CD4-positive, alpha-beta T cell treated with Interleukin-6 for 4 hours (primary cell): ENCODE measurements at places on chromosomes 2 and 18.

GRCh38 chr18:24176727-24177416, 38.0 kb downstream of the CABYR start:
- DNase-seq: peak; percentile 38

DNA sequence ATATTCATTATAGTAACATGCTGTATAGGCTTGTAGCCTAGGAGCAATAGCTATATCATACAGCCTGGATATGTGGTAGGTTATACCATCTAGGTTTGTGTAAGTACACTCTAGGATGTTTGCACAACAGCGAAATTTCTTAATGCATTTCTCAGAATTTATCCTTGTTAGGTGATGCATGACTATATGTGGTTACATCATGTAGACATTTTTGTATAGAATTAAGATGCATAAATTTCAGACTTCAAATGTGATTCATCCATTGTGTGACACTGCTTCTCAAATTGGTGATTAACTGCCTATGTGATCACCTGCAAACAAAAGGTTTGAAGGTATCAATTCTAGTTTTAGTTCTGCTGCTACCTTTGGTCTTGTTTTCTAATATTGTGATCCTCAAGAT, 1787.0 kb upstream of the PIK3C3 start:
- no peak for DNase-seq

DNA sequence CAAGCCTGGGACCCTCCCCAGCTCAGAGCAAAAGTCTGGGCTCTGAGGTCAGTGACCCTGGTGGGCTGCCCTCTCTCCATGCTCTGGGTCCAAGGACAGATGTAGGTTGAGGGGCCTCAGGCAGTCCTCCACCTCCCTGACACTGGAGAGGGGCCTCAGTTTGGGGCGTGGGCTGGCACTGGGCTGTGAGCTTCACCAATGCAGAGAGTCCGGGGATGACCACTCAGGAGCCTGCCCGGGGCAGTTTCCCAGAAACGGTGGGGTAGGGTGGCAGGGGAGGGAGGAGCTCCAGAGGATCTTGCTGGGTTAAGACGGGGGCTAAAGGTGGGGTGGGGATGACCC, 40.5 kb upstream of the SMAD7 start:
- no peak for DNase-seq

- DNase-seq: no peak
Observed at GRCh38 chr2:109367683-109368082, 238.7 kb downstream of the SH3RF3 start.

GRCh38 chr2:32272279-32272678, 5.4 kb upstream of the YIPF4 start:
- DNase-seq: no peak

GRCh38 chr2:233672886-233673285, 1.2 kb downstream of the UGT1A9 start:
- DNase-seq: no peak

- no peak for DNase-seq
Observed at GRCh38 chr2:36329251-36329650, 26.3 kb upstream of the CRIM1 start.

- DNase-seq: no peak
Observed at GRCh38 chr2:12828980-12829379, 112.2 kb downstream of the TRIB2 start.

GRCh38 chr2:157302492-157303099, 23.0 kb downstream of the ERMN start:
- DNase-seq: peak; percentile 48

DNA sequence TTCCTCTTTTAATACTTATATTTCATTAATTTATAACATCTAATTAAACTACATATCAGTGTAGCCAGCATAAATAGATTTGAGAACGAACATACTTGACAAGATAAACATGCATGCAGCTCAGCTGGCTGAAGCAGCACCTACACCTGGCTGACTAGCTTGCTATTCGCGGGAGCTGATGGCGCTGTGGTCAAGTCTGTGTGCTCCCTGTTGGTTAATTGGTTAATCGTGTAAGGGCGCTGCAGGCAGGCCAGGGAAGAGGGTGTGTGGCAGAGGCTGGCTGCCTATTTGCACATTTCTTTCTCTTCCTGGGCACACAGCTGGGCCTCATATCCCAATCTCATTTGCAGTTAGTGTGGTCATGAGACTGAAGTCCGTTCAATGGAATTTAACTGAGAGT, 14.5 kb upstream of the VWA3B start:
- no peak for DNase-seq

DNA sequence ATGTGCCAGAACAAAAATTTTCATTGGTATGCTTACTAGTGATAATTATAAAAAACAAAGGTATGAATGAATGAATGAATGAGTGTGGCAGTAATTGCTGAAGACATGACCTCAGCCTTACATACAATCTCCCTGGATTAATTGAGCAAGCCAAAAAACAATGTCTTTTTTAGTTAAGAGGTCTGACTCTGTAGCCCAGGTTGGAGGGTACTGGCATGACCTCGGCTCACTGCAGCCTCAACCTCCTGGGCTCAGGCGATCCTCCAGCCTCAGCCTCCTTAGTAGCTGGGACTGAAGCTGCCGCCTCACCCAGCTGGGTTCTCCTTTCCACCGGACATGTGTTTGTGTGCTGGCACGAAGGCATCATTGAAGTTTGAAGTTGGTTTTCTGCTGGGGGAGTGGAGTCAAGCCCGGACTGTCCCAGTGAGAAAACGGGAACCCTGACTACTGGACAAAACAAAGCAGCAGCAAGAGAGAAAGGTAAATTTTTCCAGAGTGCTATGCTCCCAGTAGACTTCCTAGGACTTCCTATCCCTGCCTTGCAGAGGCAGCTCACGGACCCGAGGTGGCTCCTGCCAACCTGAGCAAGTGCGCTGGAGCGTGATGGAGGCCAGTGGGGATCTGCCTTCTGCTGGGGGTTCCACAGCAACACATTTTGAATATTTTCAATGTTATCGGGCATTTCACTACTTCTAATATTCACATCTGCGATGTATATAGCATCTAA, 6.4 kb upstream of the IMP4 start:
- no peak for DNase-seq

DNA sequence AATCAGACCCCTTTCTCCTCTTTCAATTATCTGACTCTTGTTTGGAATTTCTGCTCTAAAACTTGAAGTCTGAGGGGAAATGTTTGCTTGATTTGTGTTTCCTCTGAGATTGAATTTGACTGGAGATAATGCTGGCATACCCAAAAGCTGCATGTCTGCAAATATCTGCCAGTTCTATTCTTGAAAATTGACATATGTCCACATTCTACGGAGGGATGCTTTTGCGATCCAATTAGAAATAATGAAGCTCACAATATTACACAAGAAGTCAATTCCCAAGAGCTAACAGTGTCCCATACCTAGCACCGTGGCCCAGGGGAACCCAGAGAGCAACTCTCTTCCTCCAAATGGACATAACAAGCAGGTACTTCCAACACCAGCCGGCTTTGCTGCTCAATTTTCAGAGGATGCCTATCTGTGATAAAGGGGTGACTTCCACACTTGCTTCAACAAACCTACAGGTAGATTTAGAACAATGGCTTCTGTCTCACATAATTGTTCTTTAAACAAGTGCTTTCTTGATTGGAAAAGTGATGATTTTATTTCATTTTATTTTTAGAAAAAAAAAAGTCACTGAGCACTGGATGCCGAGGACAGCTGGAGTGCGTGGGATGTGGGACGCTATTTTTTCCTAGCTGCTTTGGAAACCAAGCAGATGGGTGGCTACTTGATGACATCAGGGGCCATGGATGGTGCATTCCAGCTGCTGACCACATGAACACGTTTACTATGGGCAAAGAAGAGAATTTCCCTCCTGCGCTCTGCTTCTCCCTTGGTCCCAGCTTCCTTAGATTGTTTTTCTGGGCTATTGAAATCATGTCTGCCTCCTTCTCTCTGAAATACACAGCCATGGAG, 488.9 kb downstream of the RNF144A start:
- no peak for DNase-seq

GRCh38 chr2:25587361-25587760, 86.0 kb downstream of the DTNB start:
- DNase-seq: no peak

DNA sequence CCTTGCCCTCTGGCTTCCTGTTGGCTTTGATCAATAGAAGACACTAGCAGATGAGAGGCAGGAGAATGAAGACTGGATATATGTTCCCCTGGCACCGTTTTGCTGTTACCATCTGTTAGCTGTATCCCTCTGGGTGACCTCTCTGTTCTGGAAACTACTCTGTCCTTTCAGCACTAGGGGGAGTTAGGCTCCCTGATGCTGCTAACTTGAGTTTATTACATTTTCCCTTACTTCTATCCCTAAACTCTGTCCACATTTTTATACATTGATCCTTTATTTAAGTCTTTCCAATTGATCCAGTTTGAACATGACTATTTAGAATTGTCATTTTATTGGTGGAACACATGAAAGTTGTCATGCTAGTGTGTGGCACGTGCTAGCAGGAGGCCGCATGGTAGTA, 1014.3 kb upstream of the CDH2 start:
- no peak for DNase-seq

- no peak for DNase-seq
Observed at GRCh38 chr2:200357845-200358244, 51.4 kb downstream of the SPATS2L start.

DNA sequence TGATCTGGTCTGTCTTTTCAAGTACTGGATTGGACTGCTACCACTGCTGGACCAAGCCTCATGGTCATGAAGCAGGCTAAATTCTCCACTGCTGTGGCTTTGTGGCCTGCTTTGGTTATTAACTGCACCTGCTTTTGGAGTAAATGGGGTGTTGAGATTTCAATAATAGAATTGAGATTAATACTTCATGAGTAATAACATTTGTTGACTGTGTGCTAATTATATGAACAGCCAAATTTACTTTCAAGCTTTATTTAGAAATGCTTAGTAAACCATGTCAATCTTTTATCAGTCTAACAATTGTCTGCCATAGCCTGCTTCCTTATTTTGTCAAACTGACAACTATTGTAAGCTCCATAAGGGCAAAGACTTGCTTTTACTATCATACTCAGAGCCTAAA, 27.4 kb upstream of the MTIF2 start:
- DNase-seq: no peak

- DNase-seq: no peak
Observed at GRCh38 chr2:86107031-86107430, 996 bp downstream of the PTCD3 start.

- DNase-seq: no peak
Observed at GRCh38 chr2:222506230-222506935, 82.0 kb downstream of the SGPP2 start.

- no peak for DNase-seq
Observed at GRCh38 chr2:239145601-239146000, 255.2 kb downstream of the HDAC4 start.

GRCh38 chr2:108619925-108620620, 85.8 kb downstream of the LIMS1 start:
- DNase-seq: no peak

- DNase-seq: no peak
Observed at GRCh38 chr18:31077878-31078277, 24.3 kb downstream of the DSC2 start.

DNA sequence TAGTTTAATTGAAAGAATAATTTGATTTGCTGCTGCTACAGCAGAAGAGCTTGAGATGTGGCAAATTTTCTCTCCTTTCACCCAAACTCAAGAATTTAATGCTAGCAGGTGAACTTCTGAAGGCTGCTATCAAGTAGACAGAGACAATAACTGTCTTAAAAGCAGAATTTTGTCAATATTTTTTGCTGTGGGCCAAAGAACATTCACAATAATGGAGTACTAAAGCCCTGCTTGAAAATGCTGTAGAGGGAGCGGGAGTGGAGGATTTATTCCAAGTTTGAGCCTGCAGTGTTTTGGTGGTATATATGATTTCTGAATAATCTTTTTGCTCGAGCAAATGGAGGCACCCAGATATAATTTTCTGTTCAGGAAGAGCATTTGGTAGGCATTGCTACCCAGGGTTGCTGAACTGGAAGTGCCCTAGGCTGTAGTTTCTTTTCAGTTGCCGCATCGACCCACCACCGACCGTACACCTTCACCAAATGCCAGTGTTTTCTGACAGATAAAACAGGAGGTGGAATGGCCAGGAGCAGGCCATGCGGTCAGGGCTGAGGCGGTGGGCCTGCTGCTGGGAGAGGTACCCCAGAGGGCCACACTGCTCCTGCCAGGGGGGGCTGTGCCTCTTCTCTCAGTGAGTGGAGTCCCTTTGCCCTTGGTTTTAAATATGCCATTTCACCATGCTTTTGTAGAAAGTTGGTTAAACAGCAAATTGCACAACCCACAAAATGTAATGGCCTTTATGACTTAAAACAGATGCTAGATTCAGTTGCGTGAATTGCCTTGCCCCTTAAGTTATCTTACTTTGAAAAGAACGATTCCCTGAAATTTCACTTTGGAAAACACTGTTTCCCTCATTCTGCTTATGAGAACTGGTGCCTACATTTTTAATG, 36.4 kb downstream of the TSHZ1 start:
- DNase-seq: peak; percentile 36

DNA sequence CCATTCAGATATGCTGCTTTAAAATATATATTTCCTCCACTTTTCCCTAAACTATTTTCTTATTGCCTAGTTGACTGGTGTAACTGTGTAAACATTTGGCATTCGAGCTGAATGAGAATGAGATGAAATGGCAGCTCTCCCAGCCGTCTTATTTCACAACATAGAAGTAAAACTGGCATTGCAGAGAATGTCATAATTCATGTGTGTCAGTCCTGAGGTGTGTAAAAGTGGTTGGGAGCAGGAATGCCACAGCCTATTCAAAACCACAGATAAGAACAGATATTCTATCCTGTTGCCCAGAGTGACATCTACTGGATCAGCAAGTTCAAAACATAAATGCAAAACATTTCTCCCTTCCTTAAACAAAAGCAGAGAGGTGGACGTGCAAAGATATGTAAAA, 565.5 kb upstream of the CHAC2 start:
- no peak for DNase-seq

DNA sequence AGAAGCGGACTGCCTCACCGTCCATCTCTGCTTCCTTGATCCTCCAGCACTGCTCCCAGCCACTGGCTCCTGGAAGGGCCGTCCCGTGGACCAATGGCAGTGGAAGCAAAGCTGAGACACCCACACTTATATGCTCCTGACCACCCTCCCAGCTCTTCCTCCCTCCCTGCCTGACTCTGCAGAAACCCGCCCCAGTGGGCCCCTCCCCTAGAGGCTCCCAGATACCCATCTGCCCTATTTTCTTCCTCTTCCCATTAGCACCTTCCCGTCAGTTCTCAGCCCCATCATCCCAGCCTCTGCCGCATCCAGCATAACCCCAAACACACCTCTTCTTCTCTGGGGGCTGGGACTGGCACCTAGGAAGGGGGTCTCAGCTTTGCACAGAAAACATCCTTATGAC, at the start of gene CLEC4F:
Gene CLEC4F (minus strand): TSS at position 101 of the 400 bp plus-strand sequence. CDS start 76 bp downstream, at position 25.
- no peak for DNase-seq

DNA sequence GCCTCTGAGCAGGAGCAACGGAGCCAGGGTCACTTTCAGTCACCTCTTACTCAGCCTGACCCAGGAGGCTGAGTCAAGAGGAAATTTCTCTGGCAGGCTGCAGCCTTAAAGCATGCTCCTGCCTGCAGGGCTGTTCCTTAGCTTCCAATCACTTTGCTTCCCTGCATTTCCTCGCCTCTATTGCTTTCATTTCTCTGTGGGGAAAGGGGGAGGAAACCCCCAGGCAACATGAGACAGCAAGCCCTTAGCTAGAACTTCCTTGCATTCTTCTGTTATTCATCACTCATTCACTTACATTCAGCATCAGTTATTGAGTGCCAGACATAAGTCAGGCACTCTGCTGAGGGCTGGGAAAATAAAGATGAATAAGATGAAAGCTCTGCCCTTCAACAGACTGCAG, 13.0 kb downstream of the XDH start:
- DNase-seq: no peak

GRCh38 chr2:184646593-184646992, 48.3 kb downstream of the ZNF804A start:
- no peak for DNase-seq
